ENCODE measurements at places on chromosomes 11 and 22.

GRCh38 chr11:64722141-64723065 lies 594 bp downstream of the NRXN2 start:
- no peak for DNase-seq

DNA sequence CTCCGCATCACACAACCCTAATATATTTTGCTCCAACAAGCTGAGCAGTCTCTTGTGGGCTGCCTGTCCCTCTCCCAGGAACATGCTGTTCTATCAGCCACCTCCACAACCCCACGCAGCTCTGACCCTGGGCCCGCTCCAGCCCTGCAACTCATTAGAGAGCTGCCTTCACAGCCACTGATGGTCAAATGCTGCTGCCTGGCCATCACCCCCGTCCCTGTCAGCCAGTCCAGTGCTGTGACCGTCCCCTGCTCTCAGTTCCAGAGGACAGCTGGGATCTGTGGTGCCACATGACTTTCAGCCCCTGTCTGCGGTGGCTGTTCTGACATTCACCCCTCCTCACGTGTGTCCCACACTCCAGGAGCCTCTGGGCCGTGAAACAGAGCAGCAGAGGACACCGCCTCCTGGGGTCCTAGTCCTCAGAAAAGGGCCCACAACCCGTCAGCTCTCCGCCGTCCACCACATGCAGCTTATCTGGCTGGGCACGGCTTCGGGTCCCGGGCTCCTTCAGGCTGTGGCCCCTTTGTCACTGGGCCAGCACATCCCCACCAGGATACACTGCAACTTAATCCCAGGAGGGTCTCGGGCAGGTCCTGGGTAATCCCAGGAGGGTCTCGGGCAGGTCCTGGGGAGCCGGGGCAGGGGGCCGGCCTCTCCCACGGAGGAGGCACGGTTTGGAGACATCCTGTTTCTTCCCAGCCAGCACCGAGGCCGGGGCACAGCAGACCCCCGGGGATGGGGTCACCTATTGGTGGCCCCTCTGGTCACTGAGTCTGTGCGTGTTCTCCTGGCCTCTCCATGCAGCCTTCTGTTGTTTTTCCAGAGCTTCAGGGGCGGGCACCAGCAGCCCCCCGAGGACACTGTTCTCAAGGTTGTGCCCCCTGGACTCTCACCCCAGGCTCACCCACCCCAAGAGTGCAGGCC lies 15.1 kb downstream of the CRELD2 start:
- DNase-seq, result no peak

DNA sequence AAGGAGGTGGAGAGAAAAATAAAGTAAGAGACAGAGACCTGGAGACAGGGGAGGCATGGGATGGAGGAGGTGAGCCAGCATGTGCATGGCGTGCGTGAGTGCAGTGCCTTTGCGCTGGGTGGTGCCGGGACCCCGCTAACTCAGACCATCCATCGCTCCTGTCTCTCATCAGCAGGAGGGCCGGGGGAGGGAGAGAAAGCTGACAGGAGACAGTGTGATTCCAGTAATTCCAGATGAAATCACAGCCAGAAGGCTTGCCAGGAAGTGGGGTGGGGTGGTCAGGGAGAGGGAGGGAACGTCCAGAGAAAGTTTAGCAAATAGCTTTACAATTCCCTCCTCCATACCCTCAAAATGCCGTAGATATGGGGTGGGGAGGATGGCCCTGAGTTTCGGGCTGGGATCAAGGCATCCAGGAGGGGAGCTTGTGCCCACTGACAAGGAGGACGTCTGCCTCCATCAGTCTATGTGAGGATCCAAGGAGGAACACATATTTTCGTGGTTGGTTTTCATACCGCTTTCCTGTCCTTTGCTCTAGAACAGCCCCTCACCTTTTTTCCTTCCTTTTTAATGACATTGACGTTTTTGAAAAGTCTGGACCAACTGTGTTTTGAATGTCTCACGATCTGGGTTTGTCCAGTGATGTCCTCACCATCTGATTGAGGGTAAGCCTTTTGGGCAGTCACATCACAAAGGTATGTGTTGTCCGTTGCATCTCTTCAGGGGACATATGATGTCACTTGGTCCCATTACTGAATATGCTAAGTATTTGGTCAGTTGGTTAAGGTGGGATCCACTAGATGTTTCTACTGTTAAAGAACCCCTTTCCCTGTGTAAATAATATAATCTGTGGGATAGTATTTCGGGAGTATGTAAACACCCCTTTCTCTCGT lies 567.3 kb downstream of the MIAT start:
- DNase-seq, result no peak

DNA sequence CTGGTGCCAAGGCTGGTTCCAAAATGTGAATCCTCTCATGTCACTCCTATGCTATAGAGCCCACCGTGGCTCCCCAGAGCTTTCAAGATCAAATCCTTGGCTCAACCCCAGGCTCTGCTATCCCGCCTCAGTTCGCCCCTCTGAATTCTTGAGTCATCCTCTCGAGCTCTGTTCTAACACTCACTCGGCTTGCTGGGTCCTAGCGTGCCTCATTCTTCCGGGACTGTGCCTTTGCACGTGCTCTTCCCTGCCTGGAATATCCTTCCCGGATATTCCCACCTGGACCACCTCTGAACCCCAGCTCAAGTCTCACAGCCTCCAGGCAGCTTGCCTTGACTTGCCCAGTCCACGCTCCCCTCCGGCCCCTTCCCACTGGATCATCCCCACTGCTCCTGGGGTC lies 13.0 kb downstream of the KCTD17 start:
- DNase-seq, result no peak

GRCh38 chr22:30195245-30196140 lies 51.1 kb downstream of the LIF start:
- no peak for DNase-seq

DNA sequence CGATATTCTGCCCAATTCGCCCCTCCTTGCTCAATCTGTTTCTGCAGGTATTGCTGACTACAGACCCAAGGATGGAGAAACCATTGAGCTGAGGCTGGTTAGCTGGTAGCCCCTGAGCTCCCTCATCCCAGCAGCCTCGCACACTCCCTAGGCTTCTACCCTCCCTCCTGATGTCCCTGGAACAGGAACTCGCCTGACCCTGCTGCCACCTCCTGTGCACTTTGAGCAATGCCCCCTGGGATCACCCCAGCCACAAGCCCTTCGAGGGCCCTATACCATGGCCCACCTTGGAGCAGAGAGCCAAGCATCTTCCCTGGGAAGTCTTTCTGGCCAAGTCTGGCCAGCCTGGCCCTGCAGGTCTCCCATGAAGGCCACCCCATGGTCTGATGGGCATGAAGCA lies 9.2 kb upstream of the SLC35E4 start:
- DNase-seq, result no peak

GRCh38 chr11:41659985-41660384 lies 200.5 kb upstream of the LRRC4C start:
- no peak for DNase-seq

DNA sequence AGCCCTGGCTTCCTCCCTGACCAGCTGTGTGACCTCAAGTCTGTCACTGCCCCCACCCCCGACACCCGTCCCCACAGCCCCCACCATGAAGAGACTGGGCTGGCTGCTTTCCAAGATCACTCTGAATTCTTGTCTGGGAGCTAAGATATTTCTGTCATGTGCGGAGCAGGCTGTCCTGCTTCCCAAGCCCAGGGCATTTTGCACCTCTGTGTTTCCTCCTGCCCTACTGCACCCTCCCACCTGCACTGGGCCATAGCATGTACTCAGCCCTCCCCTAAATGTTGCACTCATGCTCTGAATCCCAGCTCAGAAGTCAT lies 30.3 kb upstream of the MYEOV start:
- DNase-seq, result no peak
